Activated CD4-positive, alpha-beta T cell treated with anti-CD3 and anti-CD28 coated beads, Interleukin-2, amount 50 U/mL, for 24 hours (primary cell): ENCODE measurements at places on chromosomes 13 and 19.
A peak's percentile ranks its signal among the peaks of the same experiment; 100 is the strongest.

DNA sequence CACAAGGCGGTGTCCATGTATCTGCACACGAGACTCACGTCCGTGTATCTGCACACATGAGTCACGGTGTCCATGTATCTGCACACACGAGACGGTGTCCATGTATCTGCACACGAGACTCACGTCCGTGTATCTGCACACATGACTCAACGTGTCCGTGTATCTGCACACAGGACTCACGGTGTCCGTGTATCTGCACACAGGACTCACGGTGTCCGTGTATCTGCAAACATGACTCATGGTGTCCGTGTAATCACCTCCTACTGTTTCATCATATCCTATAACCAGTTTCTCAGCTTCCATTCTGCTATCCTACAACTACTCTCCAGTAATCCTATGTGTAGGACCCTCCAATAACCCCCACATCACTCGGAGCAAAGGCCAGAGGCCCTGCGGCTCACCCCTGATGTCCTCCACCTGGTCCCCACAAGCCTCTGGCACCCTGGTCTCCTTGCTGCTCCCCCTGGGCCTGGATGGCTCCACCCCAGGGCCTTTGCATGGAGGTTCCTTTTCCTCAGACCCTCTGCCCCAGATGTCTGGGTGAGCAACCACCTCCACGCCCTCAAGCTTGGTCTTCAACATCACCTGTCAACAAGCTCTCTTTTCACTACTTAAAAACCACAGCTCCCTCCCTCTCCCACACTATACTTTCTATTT is 2.5 kb upstream of the TMEM255B start:
- no peak for DNase-seq

- no peak for DNase-seq
These were observed 510.0 kb upstream of the KLF12 start for GRCh38 chr13:74644229-74644628.

DNA sequence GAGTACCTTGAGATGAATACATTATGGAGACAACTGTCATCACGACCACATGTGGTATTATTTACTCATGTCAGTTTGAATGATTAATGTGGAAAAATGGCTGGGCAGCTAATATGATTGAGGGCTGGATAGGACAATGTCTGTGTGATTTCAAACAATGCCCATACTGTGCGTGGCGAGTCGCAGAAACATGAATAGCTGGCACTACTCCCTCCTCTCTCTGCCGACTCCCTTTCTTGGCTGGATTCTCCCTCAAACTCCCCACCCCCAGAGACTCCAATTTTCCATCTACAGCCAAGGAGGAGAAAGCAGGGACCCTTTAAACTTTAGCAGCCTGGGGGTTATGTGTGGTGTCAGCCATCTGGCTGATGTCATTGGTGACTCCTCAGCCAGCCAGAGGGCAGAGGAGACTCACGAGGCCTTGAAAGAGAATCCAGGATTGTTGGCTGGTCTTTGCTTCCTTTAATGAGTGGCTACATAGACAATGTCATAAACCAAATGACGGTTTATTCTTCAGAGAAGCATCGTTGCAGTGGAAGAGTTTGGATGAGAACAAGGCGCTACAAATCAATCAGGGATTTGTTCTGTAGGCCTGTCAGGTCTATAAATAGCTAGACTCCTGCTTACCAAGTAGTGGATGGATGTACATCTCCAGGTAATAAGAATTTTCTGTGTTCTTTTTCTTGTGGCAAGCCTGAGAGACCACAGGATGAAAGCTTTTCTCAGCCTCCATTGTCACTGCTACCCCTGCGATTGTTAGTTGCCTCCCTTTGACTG is 165.6 kb downstream of the DLEU7 start:
- no peak for DNase-seq

DNA sequence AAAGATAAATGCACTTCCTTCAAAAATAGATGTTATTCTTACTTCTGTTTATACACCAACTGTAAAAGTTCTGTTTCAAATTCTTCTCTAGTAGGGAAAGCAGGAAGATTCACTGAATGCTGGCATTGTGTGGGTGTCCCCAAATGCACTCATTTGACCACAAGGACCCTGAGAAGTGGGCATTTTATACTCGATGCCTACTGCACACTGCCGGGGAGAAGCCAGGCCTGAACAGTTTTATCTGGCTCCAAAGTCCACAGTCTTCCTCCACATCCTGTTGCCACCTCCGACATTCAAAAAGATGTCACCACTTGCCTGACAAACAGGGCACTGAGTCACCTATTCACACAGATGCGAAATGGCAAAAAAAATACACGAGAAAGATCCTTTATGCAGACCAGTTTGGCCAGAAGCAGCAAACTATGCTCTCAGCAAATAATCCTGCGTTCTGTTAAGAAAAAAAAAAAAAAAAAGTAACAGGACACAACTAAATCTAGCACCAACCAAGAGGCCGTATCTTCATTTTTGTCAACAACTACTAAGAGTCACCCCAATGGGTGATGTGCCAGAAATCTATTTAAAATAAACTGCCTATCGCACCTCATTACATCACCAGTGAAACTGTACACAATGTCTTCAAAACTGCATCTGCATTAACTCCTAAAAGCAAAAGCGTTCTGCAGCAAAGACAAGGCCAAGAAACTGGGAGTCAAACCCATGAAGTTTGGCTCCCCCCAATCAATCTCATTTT is 6.2 kb downstream of the ZC3H4 start:
- DNase-seq: no peak

GRCh38 chr13:31053091-31053490 is 108.6 kb downstream of the HSPH1 start:
- no peak for DNase-seq

DNA sequence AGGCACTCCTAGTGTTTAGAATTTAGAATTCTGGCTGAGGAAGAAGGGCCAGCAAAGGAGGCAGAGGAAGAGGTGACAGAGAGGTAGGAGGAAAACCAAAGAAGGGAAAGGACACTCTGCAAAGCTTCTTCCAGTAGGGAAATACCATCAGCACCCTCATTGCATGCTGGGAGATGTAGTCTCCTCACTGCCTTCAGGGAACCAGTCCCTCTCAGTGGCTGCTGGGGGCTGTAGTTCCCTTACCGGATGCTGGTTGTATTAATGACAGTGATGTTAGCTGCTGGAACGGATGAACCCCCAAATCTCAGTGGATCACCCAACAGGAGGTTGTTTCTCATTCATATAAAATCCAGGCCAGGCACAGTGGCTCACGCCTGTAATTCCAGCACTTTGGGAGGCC is 10.1 kb downstream of the GRIN2D start:
- no peak for DNase-seq

DNA sequence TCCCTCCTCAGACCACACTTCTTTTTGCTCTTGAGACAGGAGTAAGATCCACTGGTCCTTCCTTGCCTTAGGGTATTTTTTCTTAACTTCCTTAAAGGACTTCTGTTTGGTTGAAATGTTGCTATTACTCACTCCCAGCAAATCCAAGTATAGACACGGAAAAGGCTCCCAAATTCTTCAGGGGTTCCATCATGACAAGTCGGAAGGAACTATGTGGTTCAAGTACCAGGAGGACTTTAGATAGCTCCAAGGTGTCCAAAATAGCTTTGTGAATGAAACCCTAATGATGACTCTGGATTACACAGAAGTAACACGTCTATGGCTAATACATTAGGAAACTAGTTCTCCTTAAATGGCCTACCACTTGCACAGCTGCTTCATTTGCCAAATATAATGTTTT is 238.7 kb downstream of the KCTD12 start:
- DNase-seq: no peak

- peak; percentile 2 for DNase-seq
These were observed 1.1 kb downstream of the LSM14A start for GRCh38 chr19:34173193-34173956.

- no peak for DNase-seq
These were observed 107.2 kb downstream of the KCNRG start for GRCh38 chr13:50122455-50122854.

GRCh38 chr13:51783428-51784094 is 20.4 kb downstream of the DHRS12 start:
- no peak for DNase-seq

DNA sequence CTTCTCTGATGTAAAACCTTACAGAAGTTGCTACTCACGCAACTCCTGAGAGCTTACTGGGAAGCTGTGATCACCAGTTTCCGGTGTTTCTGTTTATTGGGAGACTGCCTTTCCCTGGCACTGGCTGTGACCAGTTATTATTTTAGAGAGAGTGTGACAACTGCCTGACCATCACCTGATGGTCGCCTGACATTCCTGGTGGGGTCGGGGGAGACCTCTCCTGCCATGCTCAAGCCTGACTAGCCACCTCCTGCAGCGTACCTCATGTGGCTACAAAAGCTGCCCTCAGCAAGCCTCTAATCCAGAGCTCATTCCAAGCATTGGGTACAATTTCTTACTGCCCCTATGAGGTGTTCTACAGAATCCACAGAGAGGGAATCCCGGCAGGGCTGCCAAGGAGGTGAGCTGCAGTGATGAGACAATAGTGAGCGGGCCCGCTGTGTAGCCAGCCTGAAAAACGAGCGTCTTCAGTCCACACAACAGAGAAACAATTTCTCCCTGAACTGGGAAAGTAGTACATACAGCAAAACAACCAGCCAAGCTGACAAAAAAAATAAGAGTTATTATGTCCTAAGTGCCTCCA is 28.7 kb downstream of the GJA3 start:
- no peak for DNase-seq

- DNase-seq: no peak
These were observed 27.7 kb upstream of the HIF3A start for GRCh38 chr19:46269101-46269500.

- no peak for DNase-seq
These were observed 59.0 kb downstream of the SERP2 start for GRCh38 chr13:44432650-44433049.

DNA sequence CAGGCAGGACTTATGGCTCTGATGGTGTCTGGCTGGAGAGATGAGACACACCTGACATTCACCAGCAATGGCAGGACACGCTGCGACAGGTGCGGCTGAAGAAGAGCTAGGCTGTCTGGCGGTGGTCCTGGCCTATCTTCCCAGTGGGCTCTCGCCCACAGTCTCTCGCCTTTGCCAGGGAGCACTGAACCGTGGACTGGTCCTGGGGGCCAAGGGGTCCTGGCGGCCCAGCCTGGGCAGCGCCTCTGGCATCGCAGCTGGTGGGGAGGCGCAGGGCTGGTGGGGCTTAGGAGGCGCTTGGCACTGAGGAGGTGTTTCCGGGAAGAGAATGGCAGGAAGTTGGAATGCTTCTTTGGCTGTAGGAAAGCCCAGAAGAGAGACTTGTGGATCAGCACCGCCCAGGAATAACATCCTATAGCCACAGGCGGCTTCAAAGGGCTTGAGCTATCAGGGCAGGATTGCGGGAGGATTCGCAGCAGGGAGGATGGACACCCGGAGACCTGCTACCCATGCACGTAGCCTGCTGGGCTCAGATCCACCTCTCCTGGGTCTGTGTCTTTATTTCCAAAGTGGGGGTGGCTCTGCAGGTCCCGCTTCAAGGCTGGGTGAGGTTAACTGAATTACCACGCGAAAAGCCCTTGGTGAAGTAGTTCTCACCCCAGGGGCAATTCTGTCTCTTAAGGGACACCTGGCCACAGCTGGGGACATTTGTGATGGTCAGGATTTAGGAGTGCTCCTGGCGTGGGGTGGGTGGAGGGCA is 14.6 kb downstream of the KDM4B start:
- DNase-seq: no peak

- DNase-seq: no peak
These were observed at the start of gene DUXA for GRCh38 chr19:57167385-57167784. Gene DUXA, minus strand, starts transcription at chr19:57167485. Its CDS starts 42 bp downstream, at chr19:57167443.

DNA sequence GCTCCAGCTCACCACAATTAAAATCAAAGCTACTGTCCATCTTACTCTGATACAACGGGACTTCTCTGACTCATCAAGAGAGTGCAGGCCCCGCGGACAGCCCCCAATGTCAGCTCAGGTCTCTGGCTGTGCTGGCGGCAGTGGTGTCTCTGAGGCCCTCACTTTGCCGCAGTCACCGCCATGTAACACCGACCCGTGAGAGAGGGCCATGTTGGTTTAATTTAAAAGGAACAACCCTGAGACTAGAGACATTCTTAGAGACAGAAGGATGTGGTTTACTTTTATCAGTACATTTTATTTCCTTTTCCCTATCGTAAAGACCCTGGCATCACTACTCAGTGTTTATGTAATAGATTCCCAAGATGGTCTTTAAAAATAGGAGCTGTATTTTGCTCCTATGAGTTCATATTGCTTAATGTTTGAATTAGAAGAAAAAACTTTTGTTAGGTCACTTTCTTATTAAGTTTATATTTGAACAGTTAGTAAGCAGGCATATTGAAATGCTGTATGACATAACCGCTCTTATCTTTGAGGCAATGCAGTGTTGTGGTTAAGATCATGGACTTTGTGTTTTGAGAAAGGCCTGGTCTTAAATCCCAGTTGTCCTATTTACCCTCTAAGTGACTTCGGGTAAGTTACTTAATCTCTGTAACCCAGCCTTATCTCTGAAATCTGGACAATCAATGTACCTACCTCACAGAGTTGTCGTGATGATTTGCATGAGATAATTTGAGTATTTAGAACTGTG is 23.4 kb downstream of the DGKH start:
- DNase-seq: no peak

DNA sequence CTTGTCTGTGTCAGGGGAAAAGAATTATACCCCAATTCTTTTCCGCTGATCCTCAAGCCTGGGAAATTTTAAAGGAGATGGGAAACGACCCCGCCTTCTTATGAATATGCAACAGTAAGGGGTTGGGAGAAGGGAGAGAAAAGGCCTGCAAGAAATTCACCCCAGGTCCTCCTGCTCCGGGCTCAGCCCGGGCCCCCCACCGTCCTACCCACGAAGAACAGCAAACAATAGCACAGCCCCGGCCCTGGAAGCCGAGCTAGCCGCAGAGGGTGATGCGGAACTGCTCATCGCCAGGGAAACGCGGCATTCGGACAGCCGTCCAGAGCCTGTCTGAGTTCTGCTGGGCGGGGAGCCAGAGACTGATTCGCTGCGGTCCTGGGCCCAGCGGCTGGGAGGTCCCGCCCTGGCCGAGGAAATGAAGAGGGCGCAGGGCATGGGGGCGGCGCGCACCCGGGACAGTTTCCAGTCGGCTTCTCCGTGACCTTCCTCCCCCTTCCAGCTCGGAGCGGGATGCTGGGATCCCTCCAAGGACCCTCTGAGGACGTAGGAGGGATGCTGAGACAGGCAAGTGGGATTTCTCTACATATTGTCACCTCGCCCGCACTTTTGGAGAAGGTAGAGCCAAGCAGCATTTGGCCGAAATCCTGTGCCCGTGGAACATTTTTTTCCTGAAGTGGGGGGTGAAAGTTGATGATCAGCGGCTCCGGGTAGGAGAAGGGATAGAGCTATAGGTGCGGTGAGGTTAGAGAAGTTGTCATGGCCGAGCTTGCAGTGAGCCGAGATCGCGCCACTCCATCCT is 82.3 kb upstream of the C1QTNF9B start:
- no peak for DNase-seq

GRCh38 chr13:75505327-75505726 is 23.4 kb upstream of the TBC1D4 start:
- no peak for DNase-seq

GRCh38 chr19:17671906-17672305 is 16.2 kb downstream of the UNC13A start:
- no peak for DNase-seq
